ENCODE measurements at places on chromosomes 5 and 9. TPM values are rescaled to one million over a fixed set of nuclear protein-coding genes. Genes with fewer than 3 reads are reported as not detected.

GRCh38 chr5:125717209-125717608 lies 706.0 kb upstream of the GRAMD2B start:
- no peaks in the 10 kb centered on the region for H3K27me3 ChIP-seq
- no peaks in the 10 kb centered on the region for H3K36me3 ChIP-seq
- no peaks in the 10 kb centered on the region for H3K4me1 ChIP-seq
- H3K4me3 ChIP-seq: no peak overlapping the region
- H3K27ac ChIP-seq: no peak overlapping the region

- no peak for DNase-seq
- no peak overlapping the region for H3K27ac ChIP-seq
- no peaks in the 10 kb centered on the region for H3K4me1 ChIP-seq
- H3K36me3 ChIP-seq: no peaks in the 10 kb centered on the region
Measured at GRCh38 chr9:2209400-2209799, 194.3 kb downstream of the SMARCA2 start.

GRCh38 chr9:127772603-127773002 lies 5.9 kb downstream of the SH2D3C start:
- H3K27me3 ChIP-seq: no peaks in the 10 kb centered on the region
- H3K36me3 ChIP-seq: peaks cover 6% of the 10 kb centered on the region
- no peak for DNase-seq
- H3K4me1 ChIP-seq: peaks cover 41% of the 10 kb centered on the region
- H3K27ac ChIP-seq: no peak overlapping the region
- no peak overlapping the region for H3K4me3 ChIP-seq

DNA sequence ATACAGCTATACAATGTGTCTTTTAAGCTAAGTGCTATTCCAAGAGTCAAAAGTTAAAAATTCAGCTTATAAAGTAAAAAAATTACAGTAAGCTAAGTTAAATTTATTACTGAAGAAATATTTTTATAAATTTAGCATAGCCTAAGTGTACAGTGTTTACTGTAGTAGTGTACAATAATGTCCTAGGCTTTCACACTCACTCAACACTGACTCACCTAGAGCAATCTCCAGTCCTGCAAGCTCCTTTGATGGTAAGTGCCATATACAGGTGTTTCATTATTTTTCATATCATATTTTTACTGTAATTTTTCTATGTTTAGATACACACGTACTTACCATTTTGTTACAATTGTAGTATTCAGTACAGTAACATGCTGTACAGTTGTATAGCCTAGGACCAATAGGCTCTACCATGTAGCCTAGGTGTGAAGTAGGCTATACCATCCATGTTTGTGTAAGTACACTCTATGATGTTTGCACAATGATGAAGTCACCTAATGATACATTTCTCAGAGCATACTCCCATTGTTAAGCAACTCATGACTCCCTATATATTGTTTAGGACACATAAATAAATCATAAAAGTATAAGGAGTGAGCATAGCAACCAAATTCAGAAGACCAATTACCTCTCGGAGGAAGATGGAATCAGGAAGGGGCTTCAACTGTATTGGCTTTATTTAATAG lies 165.1 kb upstream of the SLC30A5 start:
- no peaks in the 10 kb centered on the region for H3K4me1 ChIP-seq
- H3K4me3 ChIP-seq: no peak overlapping the region
- H3K36me3 ChIP-seq: no peaks in the 10 kb centered on the region
- no peak overlapping the region for H3K27ac ChIP-seq

- H3K27me3 ChIP-seq: no peaks in the 10 kb centered on the region
- no peak overlapping the region for H3K27ac ChIP-seq
- peaks cover 3% of the 10 kb centered on the region for H3K4me1 ChIP-seq
Measured at GRCh38 chr5:76717222-76718083, 1.5 kb downstream of the F2R start.

DNA sequence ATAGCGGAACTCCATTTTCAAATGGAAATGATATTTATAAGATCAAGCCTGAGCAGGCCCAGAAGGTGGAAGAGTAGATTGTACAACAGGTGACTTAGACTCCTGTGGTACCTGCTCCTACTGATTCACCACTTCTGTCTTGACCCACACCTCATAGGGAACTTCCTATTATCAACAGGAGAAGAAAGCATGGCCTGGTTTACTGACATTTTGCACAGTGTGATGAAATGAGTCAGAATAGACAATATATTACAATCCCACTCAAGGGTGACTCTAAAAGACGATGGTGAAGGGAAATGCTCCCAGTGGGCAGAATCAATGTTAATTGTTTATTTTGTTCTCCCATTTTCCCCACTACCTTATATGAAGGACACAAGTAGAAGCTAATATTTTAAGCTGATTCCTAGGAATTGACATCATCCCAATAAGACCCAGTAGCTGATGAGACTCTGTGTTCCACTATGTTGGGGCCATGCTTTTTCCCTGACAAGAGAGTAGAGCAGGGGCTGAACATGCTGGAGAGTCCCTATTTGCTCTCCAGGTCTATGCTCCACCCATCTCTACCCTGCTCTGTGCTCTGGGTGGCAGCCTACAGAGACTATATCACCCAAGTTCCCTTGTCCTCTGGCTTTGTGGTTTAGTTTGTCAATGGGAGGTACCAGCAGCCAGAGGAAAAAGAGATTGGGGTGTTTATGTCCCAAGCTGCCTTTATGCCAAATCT lies 163.4 kb upstream of the FSTL4 start:
- no peak for DNase-seq
- no peaks in the 10 kb centered on the region for H3K4me1 ChIP-seq
- no peak overlapping the region for H3K4me3 ChIP-seq

- no peaks in the 10 kb centered on the region for H3K36me3 ChIP-seq
- H3K27ac ChIP-seq: no peak overlapping the region
- no peak overlapping the region for H3K4me3 ChIP-seq
- no peak for DNase-seq
Measured at GRCh38 chr5:133902511-133903118, 65.8 kb downstream of the C5orf15 start.

DNA sequence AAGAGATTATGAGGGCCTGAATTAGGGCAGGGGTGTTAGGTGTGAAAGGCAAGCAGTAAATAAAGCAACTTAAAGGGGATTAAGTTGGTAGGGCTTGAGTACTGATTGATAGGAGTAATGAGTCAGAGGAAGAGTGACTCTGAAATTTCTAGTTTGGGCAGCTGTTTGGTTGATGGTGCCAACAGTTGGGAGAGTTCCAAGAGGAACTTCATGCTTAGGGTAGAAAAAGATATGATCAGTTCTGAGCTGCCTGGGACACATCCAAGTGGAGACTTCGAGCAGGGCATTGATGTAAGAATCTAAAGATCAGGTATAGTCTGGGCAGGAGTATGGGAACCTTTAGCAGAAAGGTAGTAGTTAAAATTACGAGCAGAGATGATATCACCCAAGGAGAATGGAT lies 10.2 kb downstream of the MAMDC2 start:
- no peaks in the 10 kb centered on the region for H3K27me3 ChIP-seq
- no peak for DNase-seq
- no peaks in the 10 kb centered on the region for H3K36me3 ChIP-seq
- H3K27ac ChIP-seq: no peak overlapping the region
- H3K4me3 ChIP-seq: no peak overlapping the region

GRCh38 chr5:31412324-31412723 lies 119.6 kb downstream of the DROSHA start:
- no peaks in the 10 kb centered on the region for H3K4me1 ChIP-seq
- no peak overlapping the region for H3K4me3 ChIP-seq
- DNase-seq: no peak
- no peak overlapping the region for H3K27ac ChIP-seq

The SCGB3A2 gene
- total RNA-seq: not detected

The GRXCR2 gene
- total RNA-seq: not detected

The FOXD4L6 gene
- total RNA-seq: not detected

The HMCN2 gene
- total RNA-seq: not detected

The IZUMO3 gene
- not detected for total RNA-seq

The IL33 gene
- total RNA-seq: not detected

The CXCL14 gene
- total RNA-seq: not detected

Data from T-cell (primary cell).